Right forelimb (tissue), 1 donor: ENCODE measurements at places on chromosomes 4 and X.

- no peak for DNase-seq
Measured at GRCh38 chr4:169658975-169659715, 38.8 kb downstream of the CLCN3 start.

GRCh38 chr4:80452768-80453167 lies 117.2 kb downstream of the CFAP299 start:
- no peak for DNase-seq

DNA sequence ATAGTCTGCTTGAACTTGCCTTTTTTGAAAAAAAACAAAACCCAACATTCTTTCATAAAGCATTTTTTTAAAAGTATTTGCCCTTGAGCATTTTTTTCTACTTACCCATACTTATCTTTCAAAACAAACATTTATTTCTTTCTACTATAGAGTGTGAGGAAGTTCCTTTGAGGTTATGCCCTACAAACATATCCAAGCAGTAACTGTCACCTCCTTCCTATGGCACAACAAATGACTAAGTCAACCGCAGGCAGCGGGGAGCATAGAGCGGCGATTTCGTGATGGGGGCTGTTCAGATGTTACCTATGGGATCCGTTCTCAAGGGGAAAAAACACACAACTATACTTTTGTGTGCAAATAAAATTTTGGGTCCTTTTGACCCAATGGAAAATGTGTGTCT lies 19.4 kb downstream of the SPRY1 start:
- no peak for DNase-seq

GRCh38 chr4:141914746-141915145 lies 278.4 kb downstream of the IL15 start:
- DNase-seq = no peak

DNA sequence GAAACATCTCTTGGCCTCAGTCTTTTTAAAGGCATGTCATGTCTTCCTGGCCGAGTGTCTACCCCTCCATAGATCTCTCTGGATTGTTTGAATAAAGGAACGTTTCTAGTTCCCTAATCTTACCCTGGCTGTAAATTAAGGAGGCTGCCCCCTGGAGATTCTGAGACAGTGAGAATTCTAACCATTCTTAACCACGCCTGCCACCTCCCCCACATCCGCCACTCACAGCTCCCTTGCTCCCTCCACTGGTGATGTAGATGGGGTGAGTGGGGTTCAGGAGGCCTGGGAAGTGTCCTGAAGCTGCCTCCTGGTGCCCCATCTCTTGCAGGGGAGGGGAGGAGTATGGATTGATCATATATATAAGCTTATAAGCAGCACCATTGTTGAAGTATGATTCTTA lies 48.0 kb upstream of the TRIM2 start:
- no peak for DNase-seq
